ENCODE measurements at places on chromosomes 3 and 15. TPM values are rescaled to one million over a fixed set of nuclear protein-coding genes. Genes with fewer than 3 reads are reported as not detected.

Gene IRAK2
- 7.2 TPM for total RNA-seq

Gene CEMIP
- 0.66 TPM for total RNA-seq

Gene MOBP
- not detected for total RNA-seq

- no peak for DNase-seq
Measured at GRCh38 chr15:67745073-67746006, 80.0 kb upstream of the SKOR1 start.

DNA sequence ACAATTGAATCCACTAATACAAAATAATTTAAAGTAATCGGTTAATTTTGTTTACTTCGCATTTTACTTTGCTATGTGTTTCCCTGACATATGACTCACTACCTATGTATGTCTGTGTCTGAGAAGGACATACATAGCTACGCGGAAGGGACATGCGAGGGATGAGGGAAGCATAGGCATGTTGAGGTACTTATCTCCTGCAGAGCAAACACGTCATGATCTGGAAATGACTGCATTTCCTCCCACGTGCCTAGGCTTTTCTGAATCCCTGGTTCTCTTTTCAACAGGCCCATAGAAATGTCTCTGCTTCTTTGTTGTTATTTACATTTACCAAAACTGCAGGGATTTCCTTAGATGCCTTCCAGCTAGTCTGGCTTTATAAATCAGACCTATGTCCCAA, 27.5 kb downstream of the ALCAM start:
- DNase-seq = no peak

DNA sequence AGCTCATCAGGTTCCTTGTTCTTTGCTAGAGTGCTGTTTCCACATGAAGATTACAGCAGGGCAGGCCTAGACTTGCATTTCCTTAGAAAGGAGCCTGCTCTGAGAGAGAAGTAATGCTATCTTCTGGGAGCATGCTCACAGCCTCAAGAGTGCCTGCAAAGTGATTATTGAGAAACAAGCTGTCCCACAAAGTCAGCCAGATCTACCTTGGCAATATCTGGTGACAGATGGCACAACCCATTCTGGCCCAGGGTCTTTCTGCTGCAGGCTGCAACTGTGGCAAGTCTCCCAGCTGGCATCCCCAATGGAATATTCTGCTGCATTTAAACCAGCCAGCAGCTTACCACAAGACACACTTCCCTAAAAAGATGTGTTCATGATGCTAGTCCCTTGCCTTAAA, 29.3 kb downstream of the MTMR10 start:
- no peak for DNase-seq

- no peak for DNase-seq
Measured at GRCh38 chr15:38975282-38975990, 410.8 kb upstream of the RASGRP1 start.

GRCh38 chr3:129525341-129525968, 3.0 kb upstream of the RHO start:
- DNase-seq = no peak

DNA sequence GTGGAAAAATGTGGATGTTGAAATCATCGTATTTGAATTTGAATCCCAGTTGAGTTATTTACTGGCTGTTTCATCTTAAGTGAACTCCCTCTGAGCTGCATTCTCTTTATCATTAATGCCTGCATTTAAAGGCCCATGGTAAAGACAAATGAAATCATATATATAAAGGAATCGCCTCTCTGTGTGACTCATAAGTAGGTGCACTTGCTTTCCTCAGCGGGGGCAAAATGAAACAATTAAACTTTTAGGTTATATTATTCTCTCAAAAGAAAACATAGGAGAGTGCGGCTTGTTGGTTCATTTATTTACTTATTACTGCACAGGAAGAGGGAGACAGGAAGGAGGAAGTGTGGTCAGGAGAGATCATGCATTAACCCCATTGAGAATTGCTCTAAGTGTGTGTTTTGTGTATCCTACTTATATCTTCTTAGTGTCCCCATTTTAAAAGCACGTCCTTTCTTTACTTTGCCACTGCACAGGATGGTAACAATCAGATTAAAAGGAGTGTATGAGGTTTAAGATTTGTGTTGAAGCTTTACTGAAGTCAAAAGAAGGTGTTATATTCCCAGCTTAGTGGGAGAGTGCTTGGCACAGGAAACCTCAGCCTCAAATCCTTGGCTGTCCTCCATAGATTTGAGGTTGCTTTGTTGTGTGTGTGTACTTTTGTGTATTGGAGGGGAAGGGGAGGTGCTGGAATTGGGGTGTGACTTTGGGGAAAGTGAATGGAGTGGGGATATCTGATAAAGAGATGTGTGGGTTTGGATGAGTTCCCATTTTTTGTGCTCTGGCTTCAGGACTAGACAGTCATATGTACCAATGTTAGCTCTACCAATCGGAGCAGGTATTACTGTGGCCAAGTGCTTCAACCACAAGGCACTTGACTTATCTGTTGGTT, 595.8 kb upstream of the NR2F2 start:
- DNase-seq = no peak

GRCh38 chr3:72763751-72764440, 84.3 kb downstream of the SHQ1 start:
- no peak for DNase-seq

GRCh38 chr15:27088584-27089232, 117.7 kb downstream of the GABRG3 start:
- DNase-seq = no peak

DNA sequence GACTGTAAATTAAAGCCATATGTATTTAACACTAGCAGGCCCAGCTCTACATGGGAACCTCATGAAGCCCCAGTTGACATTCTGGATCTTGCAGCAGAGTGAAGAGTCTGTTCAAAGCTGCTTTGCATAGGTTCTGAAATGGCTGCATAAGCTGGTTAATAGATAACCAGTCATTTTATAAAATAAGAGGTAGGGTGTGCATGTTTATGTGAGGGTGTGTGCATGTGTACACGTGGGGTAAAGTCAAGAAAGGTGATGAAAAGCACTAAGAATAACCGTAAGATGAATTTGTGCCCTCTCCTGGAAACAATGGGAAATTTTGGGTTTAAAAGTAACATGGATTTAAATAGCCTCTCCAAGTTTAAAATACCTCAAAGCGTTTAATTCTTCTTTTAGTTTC, 33.0 kb downstream of the PAQR9 start:
- no peak for DNase-seq

- no peak for DNase-seq
Measured at GRCh38 chr15:98690272-98690950, 42.1 kb downstream of the IGF1R start.

- DNase-seq = no peak
Measured at GRCh38 chr3:149494759-149495580, 20.5 kb downstream of the TM4SF4 start.

DNA sequence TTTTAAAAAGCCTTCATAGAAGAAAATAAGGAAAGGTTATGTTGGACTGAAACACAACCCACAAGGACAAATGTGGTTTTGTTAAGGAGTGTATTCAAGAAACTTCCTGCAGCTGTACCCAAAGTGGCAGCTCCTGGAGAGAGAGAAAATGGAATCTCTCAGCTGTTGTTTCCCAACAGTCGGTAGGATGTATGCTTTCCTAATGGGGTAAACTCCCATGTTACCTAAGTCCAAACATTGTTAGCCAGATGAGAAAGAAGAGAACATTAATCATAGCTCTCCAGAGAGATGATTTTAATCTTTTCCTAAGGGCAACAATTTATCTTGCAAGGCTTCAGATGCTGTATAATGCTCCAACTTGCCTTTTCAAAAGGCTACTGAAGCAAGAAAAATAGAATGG, 22.6 kb upstream of the TEX9 start:
- DNase-seq = no peak

Data from adrenal gland (tissue), 19 donors.